Cardiac septum (tissue), 1 donor: ENCODE measurements at places on chromosomes 2 and 18. TPM values are rescaled to one million over a fixed set of nuclear protein-coding genes. Genes with fewer than 3 reads are reported as not detected.
A peak's percentile ranks its signal among the peaks of the same experiment; 100 is the strongest.

DSG2 gene
- 34.4 TPM for total RNA-seq

CAPN14 gene
- 0.16 TPM for total RNA-seq

ABCG8 gene
- total RNA-seq, result not detected

SLC14A1 gene
- 12.4 TPM for total RNA-seq

COPS8 gene
- total RNA-seq, result 86.7 TPM

NTSR2 gene
- total RNA-seq, result not detected

C1QL2 gene
- not detected for total RNA-seq

WNT10A gene
- total RNA-seq, result not detected

SERPINE2 gene
- total RNA-seq, result 91.5 TPM

STPG4 gene
- total RNA-seq, result not detected

ALLC gene
- total RNA-seq, result not detected

ACAA2 gene
- total RNA-seq, result 130 TPM

FAP gene
- 10.4 TPM for total RNA-seq

- no peak for DNase-seq
Measured at GRCh38 chr2:26911911-26912861, 58.3 kb upstream of the MAPRE3 start.

GRCh38 chr2:86069783-86070339 is 35.8 kb downstream of the POLR1A start:
- no peak for DNase-seq

- DNase-seq, result no peak
Measured at GRCh38 chr18:26717123-26717719, 148.3 kb downstream of the AQP4 start.

DNA sequence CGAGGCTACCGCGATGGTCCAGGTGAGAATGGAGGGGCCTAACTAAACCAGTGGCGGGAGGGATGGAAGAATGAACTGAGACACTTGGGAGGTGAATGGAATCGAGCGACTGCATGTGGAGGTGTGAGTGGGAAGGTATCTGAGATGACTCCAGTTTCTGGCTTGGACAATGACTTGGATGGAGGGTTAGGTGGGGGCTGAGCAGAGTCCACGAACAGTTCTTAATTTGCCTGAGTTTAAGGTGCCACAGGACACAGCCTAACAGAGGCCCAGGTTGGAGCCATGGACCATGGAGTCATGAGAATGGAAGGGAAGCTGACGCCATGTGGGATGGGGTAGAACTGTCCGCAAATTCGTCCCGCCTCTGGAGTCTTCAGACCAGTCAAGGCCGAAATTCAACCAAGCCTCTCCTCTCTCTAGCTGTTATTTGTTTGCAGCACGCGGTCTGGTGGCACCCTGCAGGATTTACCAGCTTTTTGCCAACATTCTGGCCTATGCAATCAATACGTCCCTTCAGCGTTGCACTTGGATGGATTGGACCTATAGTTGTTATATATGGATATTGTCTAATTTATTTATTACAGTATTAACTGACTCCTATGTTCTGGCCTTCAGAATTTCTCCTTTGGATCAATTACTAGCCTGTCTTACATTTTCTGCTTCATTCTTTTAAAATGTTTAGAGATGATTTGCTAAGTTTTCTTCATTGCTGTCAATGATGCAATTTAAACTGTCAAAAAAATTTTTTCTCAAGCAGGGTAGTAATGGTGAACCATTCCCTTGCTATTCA is 940 bp upstream of the BOLA3 start:
- no peak for DNase-seq

DNA sequence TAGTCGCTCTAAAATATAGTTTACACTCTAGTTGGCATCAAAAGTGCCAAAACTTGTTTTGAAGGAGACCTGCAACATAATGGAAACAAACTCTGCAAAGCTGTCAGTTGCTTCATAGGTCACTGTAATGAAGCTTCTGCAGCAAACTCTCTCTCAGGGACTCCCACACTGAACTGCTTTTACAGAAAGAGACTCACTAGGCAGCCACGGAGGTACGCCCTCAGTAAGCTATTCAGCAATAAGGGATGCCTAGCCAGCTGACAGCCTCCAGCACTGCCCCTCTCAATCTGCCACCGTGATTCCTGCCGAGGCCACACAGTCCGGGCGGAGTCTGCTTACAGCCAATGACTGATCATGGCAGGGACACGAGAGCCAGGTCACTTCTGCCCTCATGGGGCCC is 51.1 kb downstream of the COLEC12 start:
- DNase-seq, result no peak

GRCh38 chr2:105842555-105842954 is 97.8 kb downstream of the NCK2 start:
- no peak for DNase-seq

- DNase-seq, result peak; percentile 68
Measured at GRCh38 chr2:232539298-232540231, at the start of gene CHRNG. Gene CHRNG, plus strand, starts transcription at chr2:232539692. Its CDS starts 56 bp downstream, at chr2:232539748.

GRCh38 chr2:40353231-40353630 is 98.7 kb downstream of the SLC8A1 start:
- DNase-seq, result no peak

GRCh38 chr18:70457223-70457622 is 168.4 kb downstream of the SOCS6 start:
- no peak for DNase-seq

DNA sequence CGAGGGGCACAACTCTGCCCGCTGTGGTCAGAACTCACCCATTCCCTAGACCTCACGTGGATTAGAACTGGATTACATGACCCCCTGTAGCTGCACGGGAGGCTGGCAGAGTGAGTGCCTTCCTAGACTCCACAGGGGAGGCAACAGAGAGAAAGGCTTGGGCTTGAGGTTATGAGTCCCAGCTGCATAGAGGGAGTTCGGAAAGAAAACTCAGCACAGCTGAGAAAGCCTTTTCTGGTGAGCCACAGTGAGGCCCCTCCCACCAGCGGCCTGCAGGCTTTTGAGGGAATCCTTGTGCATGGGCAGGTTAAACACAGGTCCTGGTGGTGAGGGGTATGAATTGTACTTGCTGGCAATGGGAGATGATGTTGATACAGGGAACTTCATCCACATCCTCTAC is 217.3 kb downstream of the FHOD3 start:
- no peak for DNase-seq

DNA sequence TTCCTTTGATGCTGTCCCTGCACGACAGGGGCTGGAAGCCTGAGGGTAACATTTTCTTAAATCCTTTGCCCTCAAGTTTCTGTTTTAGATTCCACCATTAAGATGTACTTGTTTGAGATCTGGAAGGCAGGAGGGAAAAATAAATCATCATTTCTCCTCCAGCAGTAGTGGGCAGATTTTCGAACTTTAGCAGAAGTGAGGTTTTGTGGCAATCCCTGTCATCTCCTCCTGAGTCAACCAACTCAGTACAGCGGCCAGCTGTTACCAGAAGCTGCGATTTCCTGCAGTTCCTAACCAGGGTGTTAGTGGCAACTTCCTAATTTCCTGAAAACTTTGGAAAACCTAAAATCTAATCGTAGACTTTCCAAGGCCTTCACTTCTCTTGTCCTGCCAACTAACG is 517.2 kb upstream of the ACVR2A start:
- DNase-seq, result no peak

DNA sequence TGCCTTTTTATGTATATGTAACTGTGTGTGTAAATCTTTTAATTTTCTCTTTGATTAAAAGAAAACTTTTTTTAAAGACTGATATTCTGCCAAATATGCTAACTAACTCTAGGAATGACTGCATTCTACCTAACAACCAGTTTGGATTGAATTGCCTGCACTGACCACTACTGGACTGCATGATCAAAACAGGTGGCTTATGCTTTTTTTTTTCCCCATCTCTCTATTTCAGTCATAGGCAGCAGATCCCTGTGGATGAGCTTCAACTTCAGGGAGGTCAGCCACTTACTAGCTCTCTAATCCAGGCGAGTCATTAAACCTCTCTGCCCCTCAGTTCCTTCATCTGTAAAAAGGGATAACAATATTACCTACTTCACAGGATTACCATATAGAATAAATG is 138.6 kb upstream of the SERTAD2 start:
- no peak for DNase-seq

DNA sequence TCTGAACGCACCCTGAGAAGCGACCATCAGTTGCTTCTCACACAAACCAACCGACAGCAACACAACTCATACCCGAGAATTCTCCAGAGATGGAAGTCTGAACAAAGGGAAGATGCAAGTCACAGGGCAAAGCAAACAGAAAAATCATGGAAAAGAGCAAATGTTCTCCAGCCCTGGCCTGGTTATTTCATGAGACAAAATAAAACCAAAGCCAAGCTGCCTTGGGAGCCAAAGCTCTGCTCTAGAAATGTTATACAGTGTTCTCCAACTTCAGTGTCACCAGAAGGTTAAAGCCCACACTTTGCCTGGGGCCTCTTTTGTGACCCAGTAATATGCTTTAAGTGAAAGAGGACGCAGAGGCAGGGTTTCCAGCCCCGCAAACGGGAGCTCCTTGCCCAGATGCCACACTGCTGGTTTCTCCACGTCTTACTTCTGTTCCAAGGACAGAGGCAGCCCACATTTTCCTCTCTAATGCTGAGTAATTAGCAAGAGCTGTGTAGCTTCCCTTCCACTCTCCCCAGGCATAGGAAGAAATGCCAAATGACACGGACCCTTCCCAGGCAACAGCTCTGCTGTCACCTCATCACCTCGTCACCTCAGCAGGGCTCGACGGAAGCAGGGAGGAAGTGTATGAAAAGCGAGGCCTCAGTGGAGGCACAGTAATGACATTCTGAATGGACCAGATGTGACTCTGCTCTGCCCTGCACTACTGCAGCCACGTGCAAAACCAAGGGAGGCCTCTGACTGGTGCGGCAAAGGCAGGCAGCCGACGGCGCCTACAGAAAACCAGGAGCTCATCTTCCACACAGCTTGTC is 64.7 kb downstream of the FBXO15 start:
- DNase-seq, result no peak

- no peak for DNase-seq
Measured at GRCh38 chr2:31137211-31138036, 816 bp downstream of the GALNT14 start.

- DNase-seq, result no peak
Measured at GRCh38 chr2:96727431-96727830, 12.4 kb downstream of the LMAN2L start.

GRCh38 chr2:143623909-143624260 is 494.7 kb downstream of the ARHGAP15 start:
- no peak for DNase-seq

- DNase-seq, result no peak
Measured at GRCh38 chr2:118883792-118884191, 36.3 kb upstream of the EN1 start.

DNA sequence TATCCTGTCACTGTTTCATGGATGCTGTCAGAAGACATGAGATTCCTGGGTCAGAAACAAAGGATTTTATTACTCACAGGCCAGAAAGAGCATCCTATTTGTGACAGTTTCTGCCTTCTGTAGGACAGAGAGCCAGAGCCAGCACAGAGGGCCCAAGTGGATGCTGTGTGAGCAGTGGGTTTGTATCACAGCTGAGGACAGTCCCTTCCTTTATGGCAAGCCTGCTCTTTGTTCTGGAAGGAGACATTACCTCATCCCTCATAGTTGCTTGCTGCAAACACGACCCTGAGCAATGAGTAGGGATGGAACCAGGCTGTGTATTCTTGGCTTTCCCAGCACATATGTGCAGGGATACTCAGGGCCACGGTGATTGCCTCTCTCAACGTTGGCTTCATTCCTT is 41.6 kb downstream of the ARHGEF4 start:
- DNase-seq, result peak; percentile 29

- no peak for DNase-seq
Measured at GRCh38 chr2:24920098-24920808, at the start of gene ADCY3. Gene ADCY3, minus strand, starts transcription at chr2:24920237. Its CDS starts 1,250 bp downstream, at chr2:24918987.

DNA sequence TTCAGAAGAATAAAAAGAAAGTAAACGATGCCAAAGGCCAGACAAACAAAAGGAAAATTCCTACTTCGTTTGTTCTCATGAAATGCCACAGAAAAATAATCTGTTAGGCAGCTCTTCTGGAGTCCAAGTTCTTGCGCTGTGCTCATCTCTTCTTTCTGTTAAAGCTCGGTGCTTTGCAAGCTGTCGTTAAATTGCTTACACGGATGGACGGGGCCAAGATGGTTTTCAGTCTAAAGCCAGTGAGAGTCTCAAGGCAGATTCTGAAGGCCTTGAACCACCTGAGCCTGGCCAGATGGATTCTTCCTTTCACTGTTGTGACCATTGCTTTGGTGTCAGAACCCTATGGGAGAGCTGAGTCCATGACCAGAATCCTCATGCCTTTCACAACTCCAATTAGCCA is 97.6 kb upstream of the RMDN2 start:
- no peak for DNase-seq

- DNase-seq, result no peak
Measured at GRCh38 chr2:199019898-199020507, 437.7 kb downstream of the SATB2 start.

GRCh38 chr2:85873679-85874078 is 15.1 kb downstream of the ST3GAL5 start:
- DNase-seq, result no peak

GRCh38 chr18:8662560-8663255 is 42.6 kb upstream of the MTCL1 start:
- DNase-seq, result no peak

- DNase-seq, result no peak
Measured at GRCh38 chr2:179898873-179899272, 37.5 kb upstream of the ZNF385B start.
